ENCODE measurements at places on chromosomes 5 and 9. TPM values are rescaled to one million over a fixed set of nuclear protein-coding genes. Genes with fewer than 3 reads are reported as not detected.

IL5 gene
- not detected for polyA plus RNA-seq

PAXX gene
- polyA plus RNA-seq, result 87.9 TPM

GNA14 gene
- polyA plus RNA-seq, result 3.3 TPM

PCDHGA6 gene
- 19.2 TPM for polyA plus RNA-seq

SLC2A8 gene
- 27.9 TPM for polyA plus RNA-seq

SETD9 gene
- 14.5 TPM for polyA plus RNA-seq

LCN10 gene
- polyA plus RNA-seq, result not detected

CDH18 gene
- polyA plus RNA-seq, result 22.1 TPM

NUTM2G gene
- polyA plus RNA-seq, result 1.7 TPM
